ENCODE measurements at places on chromosomes 1 and 21.
A peak's percentile ranks its signal among the peaks of the same experiment; 100 is the strongest.

- DNase-seq = no peak
These were observed 277.4 kb upstream of the LRRC7 start for GRCh38 chr1:69290291-69290690.

DNA sequence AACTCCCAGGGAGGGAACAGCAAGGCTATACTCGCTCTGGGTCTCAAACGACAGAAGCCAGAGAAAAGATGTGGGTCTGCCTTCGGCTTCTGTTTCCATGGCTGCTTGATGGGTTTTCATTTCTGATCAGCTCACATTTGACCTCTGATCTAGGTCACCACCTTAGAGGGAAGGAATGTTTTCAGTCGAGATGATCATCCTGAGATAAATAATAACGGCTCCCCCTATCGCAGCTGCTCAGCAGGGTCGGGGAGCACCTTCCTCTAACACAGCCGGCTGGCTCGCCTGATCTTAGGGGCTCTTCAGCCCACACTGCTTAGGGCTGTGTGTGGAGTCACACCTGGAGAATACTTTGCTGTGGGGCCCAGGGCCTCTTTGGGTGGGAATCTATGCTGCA, 53.1 kb upstream of the ZNF648 start:
- DNase-seq = no peak

DNA sequence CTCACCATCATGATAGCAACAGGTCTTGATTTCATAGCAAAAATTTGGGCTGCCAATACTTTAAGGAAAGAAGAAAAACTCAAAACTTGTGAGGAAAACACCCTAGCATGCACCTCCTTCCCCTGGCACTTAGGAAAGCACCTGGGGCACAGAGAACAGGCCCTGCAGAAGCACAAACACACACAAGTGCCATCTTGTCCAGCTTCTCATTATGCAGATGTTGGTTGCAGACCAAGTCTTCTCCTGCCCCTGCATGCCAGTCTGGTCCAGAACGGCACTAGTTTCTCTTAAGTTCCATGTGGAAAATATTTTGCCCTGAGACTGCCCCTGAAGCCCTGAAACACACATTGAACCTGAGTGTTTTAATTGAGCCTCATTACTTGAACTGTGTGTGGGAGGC, 6.3 kb upstream of the ETV3 start:
- DNase-seq = no peak

DNA sequence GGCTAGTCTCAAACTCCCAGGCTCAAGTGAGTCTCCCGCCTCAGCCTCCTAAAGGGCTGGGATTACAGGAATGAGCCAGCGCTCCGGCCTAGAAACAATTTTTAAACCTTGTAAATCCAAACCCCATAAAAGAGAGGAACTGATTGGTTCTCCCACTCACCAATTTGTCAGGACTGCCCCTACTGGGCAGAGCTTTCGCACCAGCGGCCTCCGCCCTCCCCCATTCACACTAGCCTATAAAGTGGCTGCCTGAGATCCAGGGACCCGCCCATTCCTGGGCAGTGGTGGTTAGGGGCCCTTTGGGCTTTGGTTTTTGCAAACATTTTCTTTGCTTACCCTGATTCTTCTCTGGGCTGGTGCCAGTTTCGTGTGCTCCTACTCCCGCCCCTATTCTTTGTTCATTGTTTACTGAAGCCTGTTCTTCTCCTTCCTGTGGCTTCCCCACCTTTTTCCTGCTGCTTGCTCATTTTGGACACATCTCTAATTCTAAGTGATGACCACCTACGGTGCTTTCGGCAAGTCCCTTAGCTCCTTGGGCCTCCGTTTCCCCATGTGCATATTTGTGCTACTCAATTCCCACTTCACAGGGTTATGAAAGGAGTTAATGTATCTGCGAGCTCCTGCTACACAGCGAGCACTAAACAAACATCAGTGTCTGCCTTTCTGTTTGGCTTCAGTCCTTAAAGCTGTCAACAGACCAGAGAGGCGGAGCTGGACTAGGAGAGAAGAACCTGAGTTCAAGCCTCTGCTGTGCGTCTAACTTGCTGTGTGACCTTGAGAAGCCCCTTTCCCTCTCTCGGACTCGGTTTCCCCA, 39.8 kb upstream of the CLIC4 start:
- DNase-seq = peak; percentile 10

GRCh38 chr1:181423301-181423918, 59.9 kb upstream of the CACNA1E start:
- peak; percentile 38 for DNase-seq

- DNase-seq = no peak
These were observed 42.6 kb downstream of the CFAP57 start for GRCh38 chr1:43214501-43215444.

DNA sequence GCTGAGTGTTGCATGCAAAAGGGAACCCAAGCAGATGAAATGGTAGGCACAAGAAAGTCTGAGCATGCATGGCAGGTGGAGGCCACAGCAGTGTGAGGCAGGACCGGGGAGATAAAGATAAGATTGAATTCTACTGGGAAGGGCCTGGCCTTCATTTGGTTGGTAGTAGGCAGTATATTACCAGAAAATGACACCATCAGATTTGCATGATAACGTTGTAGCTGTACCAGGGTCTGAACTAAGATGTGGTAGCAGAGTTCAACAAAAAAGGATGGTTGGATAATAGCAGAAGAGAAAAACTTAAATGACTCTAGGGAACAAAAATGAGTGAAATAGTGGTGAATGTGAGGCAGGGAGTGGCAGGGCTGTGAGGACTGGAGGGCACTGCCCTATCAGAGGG, 75.6 kb upstream of the DNAJC6 start:
- no peak for DNase-seq

DNA sequence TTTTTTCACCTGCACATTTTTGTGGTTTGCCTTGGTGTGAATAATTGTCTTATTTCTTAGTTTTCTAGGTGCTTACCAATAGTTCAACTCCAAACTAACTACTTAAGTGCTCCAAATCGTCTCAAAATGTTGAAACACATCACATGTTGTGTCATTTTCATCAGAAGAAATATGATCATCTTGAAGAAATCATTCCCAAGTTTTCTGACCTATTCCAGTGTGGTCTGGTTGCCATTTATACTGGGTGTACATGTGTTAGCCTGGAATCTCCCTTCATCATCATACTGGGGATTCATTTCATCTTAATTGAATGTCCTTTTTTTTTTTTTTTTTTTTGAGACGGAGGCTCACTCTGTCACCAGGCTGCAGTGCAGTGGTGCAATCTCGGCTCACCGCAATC, 67.0 kb downstream of the EIF2B3 start:
- no peak for DNase-seq

- DNase-seq = no peak
These were observed 243.4 kb downstream of the TRABD2B start for GRCh38 chr1:47753808-47754207.

- DNase-seq = no peak
These were observed 59.0 kb upstream of the IGSF5 start for GRCh38 chr21:39685991-39686390.

DNA sequence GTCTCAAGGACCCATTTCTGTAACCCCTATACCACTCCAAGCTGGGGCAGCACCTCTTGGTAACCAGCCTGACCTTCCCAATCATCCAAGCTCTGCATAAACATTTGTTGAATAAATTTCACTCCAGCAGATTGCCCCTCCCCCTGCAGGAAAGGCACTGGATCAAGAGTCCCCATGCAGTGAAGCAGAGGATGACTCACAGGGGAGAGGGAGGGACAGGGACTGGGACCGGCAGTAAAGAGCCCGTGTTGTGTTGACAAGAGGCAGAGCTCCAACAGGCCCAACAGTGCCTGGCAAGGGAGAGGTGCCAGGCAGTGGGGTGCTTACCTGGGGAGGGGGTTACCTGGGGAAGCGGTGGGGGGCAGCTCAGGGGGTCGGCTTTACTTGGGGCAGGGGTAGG, 32.3 kb downstream of the SLC9A1 start:
- DNase-seq = no peak

DNA sequence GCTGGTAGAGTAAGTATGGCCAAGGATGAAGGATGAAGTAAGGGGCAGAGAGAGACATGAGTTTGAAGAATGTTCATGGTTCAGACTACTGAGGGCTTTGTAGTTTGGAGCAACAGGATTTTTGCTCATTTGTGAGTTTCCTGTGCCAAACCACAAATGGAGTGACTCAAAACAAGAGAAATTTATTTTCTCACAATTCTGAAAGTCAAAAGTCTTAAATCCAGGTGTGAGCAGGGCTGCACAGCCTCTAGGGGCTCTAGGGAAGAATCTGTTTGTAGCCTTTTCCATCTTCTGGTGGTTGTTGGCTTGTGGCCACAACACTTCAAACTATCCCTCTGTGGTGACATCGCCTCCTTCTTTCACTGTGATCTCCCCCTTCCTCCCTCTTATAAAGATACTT, 58.9 kb downstream of the RHOU start:
- peak; percentile 11 for DNase-seq

- no peak for DNase-seq
These were observed 69.8 kb downstream of the TNR start for GRCh38 chr1:175673371-175674150.

- no peak for DNase-seq
These were observed 189.5 kb downstream of the RASAL2 start for GRCh38 chr1:178283409-178283808.

DNA sequence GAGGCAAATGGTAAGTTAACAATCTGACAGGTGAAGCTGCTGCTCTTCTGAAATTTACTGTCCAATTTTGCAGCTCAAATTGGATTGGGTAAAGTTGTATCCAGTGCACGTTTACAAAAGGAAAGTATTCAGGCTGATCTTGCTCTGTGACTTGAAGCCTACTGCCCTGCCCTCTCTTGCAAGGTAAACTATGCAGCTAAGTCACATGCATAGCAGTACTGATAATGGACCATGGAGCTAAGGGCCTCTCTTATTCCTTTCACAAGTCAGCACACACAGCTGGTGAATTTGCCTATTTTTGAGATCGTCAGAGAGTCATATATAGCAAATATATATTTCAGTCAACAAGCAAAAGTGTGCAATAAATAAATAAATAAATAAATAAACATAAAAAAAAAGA, 23.2 kb downstream of the XCL1 start:
- no peak for DNase-seq

DNA sequence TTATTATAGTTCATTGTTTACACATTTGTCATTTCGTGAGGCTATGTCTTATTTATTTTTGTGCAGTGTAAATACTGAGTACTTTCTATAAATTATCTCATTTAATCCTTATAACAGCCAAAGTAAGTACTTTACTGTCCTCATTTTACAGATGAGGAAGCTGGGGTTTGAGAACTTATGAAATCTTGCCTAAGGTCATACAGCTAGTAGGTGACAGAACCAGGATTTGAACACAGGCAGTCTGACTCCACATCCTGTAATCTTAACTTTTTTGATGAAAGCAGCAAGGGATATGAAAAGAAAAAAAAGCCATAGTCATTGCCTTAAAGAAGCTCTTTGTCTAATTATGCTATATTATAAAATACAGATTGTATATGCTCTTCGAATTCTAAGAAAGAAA, 107.1 kb upstream of the BMP8A start:
- no peak for DNase-seq

DNA sequence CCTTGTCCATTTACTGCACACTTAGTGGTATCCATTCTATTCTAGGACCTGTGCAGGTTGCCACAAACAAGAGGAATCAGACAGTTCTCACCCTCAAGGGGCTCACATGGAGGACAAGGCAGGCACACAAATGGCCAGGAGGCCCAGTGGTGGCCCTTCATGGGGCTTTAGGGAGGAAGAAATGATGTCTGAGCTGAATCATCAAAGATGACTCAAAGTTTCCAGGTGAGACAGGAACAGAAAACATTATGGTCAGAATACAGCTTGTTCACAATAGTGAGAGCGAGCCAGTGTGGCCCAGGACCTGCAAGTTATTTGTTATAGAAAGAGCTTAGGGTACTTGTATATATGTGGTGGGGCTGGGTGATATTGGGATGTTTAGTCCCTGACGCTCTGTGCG, 26.4 kb downstream of the SHISAL2A start:
- no peak for DNase-seq

- no peak for DNase-seq
These were observed 367.7 kb upstream of the NEGR1 start for GRCh38 chr1:72649991-72650390.

DNA sequence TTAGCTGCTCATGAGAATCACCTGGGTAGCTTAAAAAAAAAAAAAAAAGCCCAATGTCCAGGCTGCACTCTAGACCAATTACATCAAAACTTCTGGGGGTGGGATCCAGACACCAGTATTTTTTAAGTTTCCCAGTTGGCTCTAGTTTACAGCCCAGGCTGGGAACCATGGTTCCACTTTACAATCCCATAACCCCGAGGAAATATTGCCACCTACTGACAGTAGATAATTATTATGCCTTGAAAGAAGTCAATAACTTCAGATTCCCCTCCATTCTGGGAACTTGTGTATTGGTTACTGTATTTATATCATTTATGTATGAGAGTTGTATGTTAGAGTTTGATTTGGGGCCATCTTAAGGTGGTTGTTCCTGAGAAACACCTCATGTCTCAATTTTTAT, 100.2 kb downstream of the SPATA46 start:
- DNase-seq = no peak

GRCh38 chr1:183251101-183251958, 65.3 kb downstream of the LAMC2 start:
- DNase-seq = no peak

- no peak for DNase-seq
These were observed 3.2 kb downstream of the TMCC2 start for GRCh38 chr1:205230982-205231381.

GRCh38 chr21:25857308-25858074, 122.7 kb downstream of the GABPA start:
- no peak for DNase-seq

DNA sequence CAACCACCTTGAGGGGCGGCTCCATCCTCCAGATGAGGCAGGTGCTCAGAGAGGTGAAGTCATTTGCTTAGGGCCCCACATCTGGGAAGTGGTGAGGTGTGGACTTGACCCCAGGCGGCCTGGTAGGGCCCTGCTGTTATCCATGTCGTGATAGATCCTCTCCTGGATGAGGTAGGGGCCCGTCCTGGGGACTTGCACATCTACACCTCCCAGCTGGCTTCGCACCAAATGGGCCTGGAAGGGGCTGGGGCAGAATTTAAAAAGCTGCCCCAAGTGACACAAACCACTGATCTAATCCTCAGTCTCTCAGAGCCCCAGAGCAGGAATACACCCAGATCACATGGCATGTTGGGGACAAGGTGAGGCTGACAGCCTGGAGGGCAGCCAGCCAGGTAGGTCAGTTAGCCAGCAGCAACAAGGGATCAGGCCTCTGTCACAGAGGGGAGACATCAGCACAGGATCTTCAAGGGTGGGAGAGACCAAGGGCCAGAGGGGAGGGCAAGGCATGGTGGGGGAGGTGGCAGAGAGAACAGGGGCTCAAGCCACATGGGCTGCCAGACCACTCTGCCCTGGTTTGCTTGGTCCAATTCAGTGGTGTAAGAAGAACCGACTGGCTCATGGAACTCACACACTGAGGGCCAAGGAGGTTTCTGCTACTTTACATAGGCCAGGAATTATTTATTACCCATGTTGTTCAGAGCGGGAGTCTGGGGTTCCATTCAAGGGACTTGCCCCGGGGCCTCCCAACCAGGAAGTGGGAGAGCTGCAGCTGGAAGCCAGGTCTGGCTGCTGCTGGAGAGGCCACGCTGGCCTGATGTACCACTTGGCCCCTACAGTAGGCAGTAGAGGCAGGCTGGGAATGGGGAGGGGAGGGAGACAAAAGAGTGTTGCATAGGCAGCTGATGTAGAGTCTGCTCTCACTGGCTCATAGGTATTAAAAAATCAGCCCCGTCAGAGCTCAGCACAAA, 12.1 kb downstream of the LRP8 start:
- DNase-seq = no peak
